Nasal cavity respiratory epithelium epithelial cell of viscerocranial mucosa (primary cell): ENCODE measurements at places on chromosomes 7 and 10. TPM values are rescaled to one million over a fixed set of nuclear protein-coding genes. Genes with fewer than 3 reads are reported as not detected.

Gene LBX1
- total RNA-seq = not detected in 2 replicates

Gene LRRC18
- not detected in 2 replicates for total RNA-seq

Gene ACTL6B
- not detected in 2 replicates for total RNA-seq

Gene ANKRD30A
- total RNA-seq = not detected in 2 replicates

Gene GIMAP1
- not detected in 2 replicates for total RNA-seq
